ENCODE measurements at places on chromosomes 7 and 10. TPM values are rescaled to one million over a fixed set of nuclear protein-coding genes. Genes with fewer than 3 reads are reported as not detected.

RNF133 gene
- 0.78 TPM for total RNA-seq

GRCh38 chr10:77197544-77197943, 440.1 kb downstream of the KCNMA1 start:
- H3K27ac ChIP-seq, result peak overlapping the region; percentile 83
- no peaks in the 10 kb centered on the region for H3K27me3 ChIP-seq
- no peak for DNase-seq
- peaks cover 56% of the 10 kb centered on the region for H3K4me1 ChIP-seq

- H3K4me3 ChIP-seq, result no peak overlapping the region
- no peaks in the 10 kb centered on the region for H3K4me1 ChIP-seq
- H3K36me3 ChIP-seq, result no peaks in the 10 kb centered on the region
- DNase-seq, result no peak
- H3K27me3 ChIP-seq, result no peaks in the 10 kb centered on the region
These were observed 273.3 kb downstream of the CAMK1D start for GRCh38 chr10:12622691-12623090.

GRCh38 chr7:156017916-156018700, 205.8 kb upstream of the SHH start:
- DNase-seq, result no peak
- H3K36me3 ChIP-seq, result no peaks in the 10 kb centered on the region
- H3K4me1 ChIP-seq, result no peaks in the 10 kb centered on the region
- peaks cover 12% of the 10 kb centered on the region for H3K27me3 ChIP-seq

DNA sequence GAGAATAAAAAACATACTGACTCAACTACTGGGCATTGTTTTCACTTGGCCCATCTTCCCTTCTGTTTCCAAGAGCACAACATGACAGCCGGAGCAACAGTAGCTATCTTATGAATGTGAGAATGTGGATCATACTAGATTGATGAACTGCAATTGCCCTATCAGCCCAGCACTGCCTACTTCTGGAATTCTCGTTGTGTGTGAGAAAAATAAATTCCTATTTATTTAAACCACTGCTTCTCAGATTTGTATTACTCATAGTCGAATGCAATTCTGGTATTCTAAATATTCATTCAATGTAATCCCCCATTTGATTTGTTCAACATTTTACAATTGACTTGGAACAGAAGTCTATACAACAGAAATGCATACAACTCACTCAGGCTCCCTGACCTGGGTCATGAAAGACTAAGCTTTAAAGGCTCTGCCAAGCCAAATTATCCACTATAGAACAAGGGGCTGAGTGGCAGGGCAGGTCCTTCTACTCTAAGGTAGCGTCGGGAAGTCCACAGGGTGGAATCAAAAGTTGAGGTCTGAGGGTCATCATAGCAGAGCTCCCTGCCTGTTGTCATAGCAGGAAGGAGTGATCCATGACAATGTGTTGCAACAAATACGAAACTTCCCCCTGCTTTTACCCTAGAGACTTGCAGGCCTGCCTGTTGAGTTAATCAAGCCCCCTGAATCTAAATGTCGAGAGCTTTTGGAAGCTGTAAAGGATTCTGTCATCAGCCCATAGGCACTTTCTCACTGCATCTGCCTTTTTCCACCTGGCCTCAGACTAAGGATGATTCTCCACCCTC, 12.4 kb upstream of the JAZF1 start:
- H3K36me3 ChIP-seq, result no peaks in the 10 kb centered on the region
- H3K4me1 ChIP-seq, result no peaks in the 10 kb centered on the region
- DNase-seq, result no peak
- H3K4me3 ChIP-seq, result no peak overlapping the region
- no peak overlapping the region for H3K27ac ChIP-seq
- H3K27me3 ChIP-seq, result no peaks in the 10 kb centered on the region

- H3K4me1 ChIP-seq, result peaks cover 25% of the 10 kb centered on the region
- H3K4me3 ChIP-seq, result no peak overlapping the region
- DNase-seq, result no peak
- peaks cover 27% of the 10 kb centered on the region for H3K36me3 ChIP-seq
- H3K27ac ChIP-seq, result no peak overlapping the region
These were observed 8.1 kb downstream of the TMEM120A start for GRCh38 chr7:75986147-75986781.

GRCh38 chr10:133262696-133263095, 14.0 kb downstream of the ADAM8 start:
- no peak overlapping the region for H3K4me3 ChIP-seq
- peaks cover 40% of the 10 kb centered on the region for H3K4me1 ChIP-seq
- DNase-seq, result no peak
- no peak overlapping the region for H3K27ac ChIP-seq

- no peak overlapping the region for H3K27ac ChIP-seq
- peaks cover 5% of the 10 kb centered on the region for H3K4me1 ChIP-seq
- H3K4me3 ChIP-seq, result no peak overlapping the region
- no peak for DNase-seq
- H3K27me3 ChIP-seq, result no peaks in the 10 kb centered on the region
- H3K36me3 ChIP-seq, result peaks cover 6% of the 10 kb centered on the region
These were observed 7.7 kb downstream of the NACAD start for GRCh38 chr7:45080958-45081669.
